ENCODE measurements at places on chromosomes 12 and 14.

- no peak for DNase-seq
These were observed 57.7 kb downstream of the RPAP3 start for GRCh38 chr12:47648056-47648579.

DNA sequence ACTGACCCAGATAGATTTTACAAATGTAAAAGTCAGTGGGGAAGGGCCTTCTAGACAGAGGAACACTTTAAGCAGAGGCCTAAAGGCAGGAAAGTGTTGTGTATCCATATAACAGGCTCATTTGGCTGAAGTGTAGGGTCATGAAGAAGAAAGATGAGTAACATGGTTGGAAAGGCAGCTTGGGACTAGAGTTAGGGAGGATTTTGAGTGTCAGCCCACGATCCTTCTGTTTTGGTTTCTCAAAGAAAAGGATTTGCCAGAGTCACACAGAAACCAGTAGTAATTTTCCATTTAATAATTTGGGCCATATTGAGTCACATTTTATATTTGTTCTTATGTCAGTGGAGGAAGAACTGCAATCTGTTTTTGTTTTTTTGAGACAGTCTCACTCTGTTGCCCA is 76.4 kb downstream of the ZC3H14 start:
- no peak for DNase-seq

GRCh38 chr12:1917172-1918070 is 1.0 kb downstream of the CACNA2D4 start:
- peak; percentile 17 for DNase-seq

- DNase-seq, result peak; percentile 29
These were observed 58.9 kb upstream of the TMTC2 start for GRCh38 chr12:82627799-82628198.

GRCh38 chr12:101719566-101719965 is 19.7 kb downstream of the SYCP3 start:
- DNase-seq, result no peak

DNA sequence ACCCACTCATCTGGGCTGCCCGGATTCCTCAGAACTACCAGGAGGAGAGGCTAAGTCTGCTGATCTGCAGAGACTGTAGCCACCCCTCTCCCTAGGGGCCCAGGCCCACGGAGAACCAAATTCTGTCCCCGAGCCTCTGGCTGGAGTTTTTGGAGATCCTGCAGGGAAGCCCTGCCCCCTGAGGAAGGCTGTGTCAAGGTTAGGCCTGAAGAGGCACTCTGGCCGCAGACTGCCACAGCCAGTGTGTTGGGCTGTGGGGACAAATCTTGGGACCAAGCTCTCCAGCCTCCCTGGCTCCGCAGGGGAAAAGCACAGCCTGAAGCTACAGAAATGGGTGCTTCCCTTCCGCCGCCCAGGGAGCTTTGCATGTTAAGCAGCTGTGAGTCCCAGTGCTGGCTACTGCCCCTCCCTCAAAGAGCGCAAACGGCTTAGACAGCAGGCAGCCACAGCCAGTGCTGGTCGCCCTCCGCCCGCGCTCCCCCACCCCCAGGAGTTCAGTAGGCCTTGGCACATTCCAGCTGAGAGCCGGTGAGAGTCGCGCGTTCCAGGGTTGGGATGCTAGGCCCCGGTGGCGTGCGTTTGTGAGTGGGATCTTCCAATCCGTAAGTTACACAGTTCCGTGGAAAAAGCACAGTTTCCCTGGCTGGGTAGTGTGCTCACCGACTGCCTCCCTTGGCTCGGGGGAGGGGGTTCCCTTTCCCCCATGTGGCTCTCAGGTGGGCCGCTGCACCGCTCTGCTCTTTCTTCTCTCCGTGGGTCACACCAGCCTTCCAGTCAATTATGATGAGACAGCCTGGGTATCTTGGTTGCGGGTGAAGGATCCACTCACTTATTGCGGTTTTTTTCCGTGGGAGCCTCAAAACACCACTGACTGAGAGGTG is 13.2 kb downstream of the CLEC4E start:
- no peak for DNase-seq

DNA sequence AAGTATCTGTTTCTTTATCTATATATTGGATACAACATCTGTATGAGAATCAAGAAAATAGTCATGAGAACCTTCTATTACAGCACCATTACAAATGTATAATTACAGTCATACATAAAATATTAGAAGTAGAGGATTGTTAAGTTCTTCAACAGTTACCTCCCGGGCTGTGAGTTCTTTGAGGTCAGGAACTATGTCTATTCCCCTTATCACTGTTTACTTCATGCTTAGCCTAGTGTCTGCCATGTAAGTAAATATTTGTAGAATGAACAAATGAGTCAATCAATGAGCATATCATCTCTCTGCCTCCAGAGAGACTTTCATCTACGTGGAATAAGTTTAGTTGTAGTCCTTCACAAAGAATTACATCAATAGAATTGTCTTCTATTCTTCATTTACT is 47.2 kb downstream of the PUS7L start:
- no peak for DNase-seq

DNA sequence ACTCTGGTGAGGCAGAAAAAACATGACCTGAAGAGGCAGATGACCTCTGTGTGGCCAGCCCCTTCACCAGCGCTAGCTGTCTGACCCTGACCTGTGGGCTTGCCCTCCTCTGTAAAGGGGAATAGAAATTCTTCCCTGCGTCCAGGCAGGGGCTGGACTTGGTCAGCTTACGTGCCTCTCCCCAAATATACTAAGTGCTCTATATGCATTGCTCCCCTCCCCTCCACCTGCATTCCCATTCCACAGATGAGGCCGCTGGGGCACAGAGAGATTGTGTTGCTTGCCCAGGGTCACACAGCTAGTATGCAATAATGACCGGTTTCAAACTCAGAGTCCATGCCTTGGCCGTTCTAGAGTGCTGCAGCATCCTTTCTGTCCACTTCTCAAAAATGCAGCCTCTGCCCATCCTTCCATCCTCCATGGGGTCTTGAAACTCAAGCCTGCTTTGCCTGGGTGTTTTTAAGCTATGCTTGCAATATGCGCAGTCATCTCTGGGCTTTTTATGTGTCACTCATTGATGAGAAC is 303.9 kb downstream of the CACNA1C start:
- DNase-seq, result no peak

DNA sequence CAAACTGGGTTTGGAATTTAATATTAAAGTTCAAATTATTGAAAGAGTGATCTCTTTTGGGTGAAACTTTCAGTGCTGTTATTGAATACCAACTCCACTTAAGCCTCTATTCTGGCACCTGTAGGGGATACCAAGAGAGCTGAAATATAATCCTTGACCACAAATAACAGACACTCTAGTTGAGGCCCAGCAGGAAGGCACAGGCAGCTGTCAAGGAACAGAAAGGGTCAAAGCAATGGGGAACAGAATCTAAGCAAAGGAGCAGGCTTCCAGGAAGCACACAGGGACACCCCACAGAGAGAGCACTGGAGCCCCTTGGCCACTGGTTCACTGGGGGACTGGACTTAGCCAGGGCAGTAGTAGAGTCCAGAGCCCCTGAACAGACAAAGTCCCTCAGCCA is 120.9 kb upstream of the SFSWAP start:
- DNase-seq, result no peak

GRCh38 chr14:99408286-99408970 is 72.2 kb downstream of the SETD3 start:
- DNase-seq, result no peak

GRCh38 chr14:65168840-65169239 is 66.5 kb upstream of the MAX start:
- no peak for DNase-seq

GRCh38 chr14:59096303-59096702 is 92.2 kb upstream of the DAAM1 start:
- DNase-seq, result no peak

DNA sequence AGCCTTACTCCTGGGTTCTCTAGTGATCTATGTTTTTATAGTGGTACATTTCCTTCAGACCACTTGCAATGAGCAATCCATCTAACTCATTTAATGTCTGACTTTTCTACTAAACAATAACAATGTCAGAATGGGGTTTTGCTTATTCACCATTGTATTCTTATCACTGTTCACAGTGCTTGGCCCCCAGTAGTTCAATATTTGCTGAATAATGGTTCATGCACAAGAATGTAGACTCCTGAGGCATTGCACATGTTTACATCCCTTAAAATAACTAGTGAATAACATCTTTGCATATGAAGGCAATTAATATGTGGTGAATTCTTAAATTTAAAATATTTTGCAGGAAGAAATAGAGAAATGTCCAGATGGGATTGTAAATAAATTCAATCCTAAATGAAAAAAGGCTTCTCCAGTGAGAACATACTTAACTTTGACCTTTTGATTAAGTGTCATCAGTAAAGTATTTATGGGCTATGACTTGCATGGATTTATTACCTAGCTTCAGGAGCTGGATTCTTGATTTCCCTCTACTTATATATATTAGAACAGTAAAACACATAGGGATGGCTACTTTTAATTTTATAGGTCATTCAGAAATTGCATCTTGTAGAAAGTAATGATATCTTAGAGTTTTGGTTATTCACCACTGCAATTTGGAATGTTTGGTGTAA is 3.4 kb downstream of the CCER1 start:
- DNase-seq, result no peak

- no peak for DNase-seq
These were observed 44.7 kb upstream of the CEP83 start for GRCh38 chr12:94504386-94504785.

- DNase-seq, result no peak
These were observed 219.6 kb downstream of the PHETA1 start for GRCh38 chr12:111149299-111149698.

- DNase-seq, result peak; percentile 71
These were observed 122.1 kb downstream of the CALM1 start for GRCh38 chr14:90518941-90519256.

DNA sequence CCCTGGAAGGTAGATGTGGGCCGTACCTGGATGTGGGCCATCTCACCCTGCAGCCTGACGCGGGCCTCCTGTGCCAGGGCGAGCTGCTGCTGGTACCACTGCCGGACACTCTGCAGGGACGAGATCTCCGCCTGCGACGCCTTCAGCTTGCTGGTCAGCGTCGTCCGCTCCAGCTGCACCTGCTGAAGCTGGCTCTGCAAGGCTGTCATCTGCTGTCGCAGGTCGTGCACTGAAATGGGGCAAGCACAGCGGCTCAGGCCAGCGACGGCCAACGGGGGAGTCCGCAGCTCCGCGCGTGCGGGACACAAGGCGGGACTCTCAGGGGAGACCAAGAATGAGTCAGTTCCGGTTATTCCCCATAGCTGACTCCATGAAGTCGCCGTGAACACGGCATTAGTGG is 26.9 kb downstream of the GOLGA3 start:
- no peak for DNase-seq

GRCh38 chr14:37051680-37052079 is 120.7 kb downstream of the SLC25A21 start:
- no peak for DNase-seq

GRCh38 chr12:105099356-105099755 is 8.2 kb upstream of the WASHC4 start:
- DNase-seq, result no peak

GRCh38 chr12:50185970-50186663 is 18.9 kb upstream of the CERS5 start:
- no peak for DNase-seq

DNA sequence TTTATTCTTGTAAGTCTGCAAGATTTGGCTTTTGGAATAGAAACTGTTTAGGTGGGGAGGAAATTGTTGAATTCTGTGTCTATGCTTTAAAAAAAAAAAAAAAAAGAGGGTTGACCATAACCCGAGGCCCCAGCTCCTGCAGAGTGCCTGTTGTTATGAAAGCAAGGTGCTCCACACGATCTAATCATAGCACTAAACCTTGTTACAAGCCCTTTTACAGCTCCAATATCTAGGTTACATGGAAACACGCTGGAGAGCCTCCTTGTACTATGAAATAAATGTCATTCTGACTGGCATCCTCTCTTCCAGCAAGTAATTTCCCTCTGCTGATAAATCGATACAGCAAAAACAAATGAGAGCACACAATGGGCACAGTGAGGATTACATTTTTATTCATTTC is 303.1 kb upstream of the SOX5 start:
- no peak for DNase-seq

- DNase-seq, result no peak
These were observed 255.2 kb downstream of the NRXN3 start for GRCh38 chr14:78425330-78425729.

GRCh38 chr12:6266971-6267721 is 43.3 kb upstream of the PLEKHG6 start:
- DNase-seq, result no peak

DNA sequence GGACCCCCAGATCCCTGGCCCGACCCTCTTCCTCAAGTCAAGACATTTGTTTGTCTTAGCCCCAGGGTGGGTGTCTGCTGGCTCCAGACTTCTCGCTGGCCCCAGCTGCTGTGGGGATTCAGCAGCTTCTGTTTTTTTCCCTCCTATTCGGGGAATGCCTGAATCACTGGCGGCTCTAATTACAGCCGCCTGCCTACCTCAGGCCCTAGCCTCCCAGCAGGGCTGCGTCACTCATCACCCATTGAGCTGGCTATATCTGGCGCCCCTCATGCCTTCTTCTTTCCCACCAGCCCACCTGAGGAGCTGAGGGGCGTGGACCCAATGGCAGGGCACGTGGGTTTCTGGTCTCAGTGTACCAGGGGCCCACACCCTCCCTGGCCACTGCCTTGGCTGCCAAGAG is 10.1 kb downstream of the KRT80 start:
- DNase-seq, result no peak

- no peak for DNase-seq
These were observed 7.2 kb downstream of the NAV3 start for GRCh38 chr12:77837876-77838291.

- DNase-seq, result no peak
These were observed 126.9 kb upstream of the RAP1B start for GRCh38 chr12:68483592-68484383.

DNA sequence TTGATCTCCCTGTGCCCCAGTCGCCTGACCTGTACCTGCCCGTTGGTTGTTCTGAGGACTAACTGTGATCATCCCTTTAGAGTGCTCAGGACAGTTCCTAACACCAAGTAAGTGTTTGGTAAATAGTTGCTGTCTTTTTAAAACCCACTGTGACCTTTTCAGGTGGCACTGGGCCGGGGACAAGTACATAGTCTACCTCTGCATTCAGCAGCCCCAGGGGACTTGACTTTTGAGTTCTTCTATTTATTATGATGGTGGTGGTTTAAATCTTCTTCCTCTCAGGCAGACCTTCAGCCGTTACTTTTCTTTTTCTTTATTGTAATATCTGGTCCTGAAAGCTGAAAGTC is 38.8 kb downstream of the EVL start:
- DNase-seq, result no peak

GRCh38 chr12:45050751-45051571 is at the start of gene DBX2:
Gene DBX2, minus strand, starts transcription at chr12:45051099. Its CDS starts 172 bp downstream, at chr12:45050927.
- DNase-seq, result no peak

DNA sequence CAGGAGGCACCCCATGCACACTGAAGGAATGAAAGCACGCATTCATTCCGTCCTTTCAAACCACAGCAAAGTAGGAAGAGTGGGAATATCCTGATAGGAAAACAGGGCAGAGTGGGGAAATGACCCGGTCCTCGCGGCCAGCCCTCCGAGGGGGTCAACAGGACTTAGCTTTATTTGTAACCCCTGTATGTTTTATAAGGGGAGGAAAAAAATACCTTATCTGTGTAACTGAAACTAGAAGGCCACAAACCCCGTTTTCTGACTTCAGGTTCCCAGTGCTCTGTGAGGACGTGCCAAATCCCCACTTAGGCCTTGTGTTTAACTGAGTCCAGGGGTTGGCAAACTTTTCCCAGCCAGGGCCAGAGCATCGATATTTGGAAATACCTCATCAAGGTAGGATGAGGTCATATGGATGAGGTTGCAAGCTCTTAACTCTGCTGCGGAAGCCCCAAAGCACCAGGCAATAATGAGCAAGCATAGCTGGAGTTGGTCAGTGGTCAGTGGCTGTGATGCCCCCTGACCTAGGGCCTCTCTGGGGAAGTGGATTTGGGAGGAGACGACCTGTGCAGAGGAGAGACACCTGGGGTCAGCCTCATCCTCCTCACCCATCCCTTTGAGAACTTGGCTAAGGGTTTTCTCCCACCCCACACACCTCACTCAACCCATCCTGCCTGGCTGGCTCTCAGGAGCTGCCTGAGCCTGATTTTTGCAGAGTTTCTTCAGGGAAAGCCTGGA is 58.5 kb downstream of the RBM19 start:
- DNase-seq, result no peak
